Transverse colon (tissue), 4 donors: ENCODE measurements at places on chromosomes 13 and 19. TPM values are rescaled to one million over a fixed set of nuclear protein-coding genes. Genes with fewer than 3 reads are reported as not detected.
A peak's percentile ranks its signal among the peaks of the same experiment; 100 is the strongest.

GRCh38 chr13:113411216-113412023 is 41.9 kb downstream of the ADPRHL1 start:
- no peaks in the 10 kb centered on the region for H3K36me3 ChIP-seq
- no peak overlapping the region for H3K4me3 ChIP-seq
- peaks cover 7% of the 10 kb centered on the region for H3K4me1 ChIP-seq
- peak; percentile 52 for DNase-seq
- peak overlapping the region; percentile 66 for H3K27ac ChIP-seq

DNA sequence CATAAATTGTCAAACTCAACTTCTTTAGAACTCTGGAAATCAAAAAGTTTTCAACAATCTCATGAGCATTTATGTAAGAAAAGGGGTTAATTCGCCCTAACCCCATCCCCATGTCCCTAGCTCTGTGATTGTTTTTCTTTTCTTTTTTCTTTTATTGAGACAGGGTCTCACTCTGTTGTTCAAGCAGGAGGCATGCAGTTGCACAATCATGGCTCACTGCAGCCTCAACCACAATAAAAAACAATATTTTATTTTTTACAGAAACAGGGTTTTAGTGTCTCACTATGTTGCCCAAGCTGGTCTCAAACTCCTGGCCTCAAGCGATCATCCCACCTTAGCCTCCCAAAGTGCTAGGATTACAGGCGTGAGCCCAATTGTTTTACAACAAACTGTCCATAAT is 16.7 kb downstream of the VWA8 start:
- no peak for DNase-seq
- no peak overlapping the region for H3K27ac ChIP-seq
- H3K27me3 ChIP-seq: no peaks in the 10 kb centered on the region
- H3K36me3 ChIP-seq: no peaks in the 10 kb centered on the region
- no peak overlapping the region for H3K4me3 ChIP-seq

DNA sequence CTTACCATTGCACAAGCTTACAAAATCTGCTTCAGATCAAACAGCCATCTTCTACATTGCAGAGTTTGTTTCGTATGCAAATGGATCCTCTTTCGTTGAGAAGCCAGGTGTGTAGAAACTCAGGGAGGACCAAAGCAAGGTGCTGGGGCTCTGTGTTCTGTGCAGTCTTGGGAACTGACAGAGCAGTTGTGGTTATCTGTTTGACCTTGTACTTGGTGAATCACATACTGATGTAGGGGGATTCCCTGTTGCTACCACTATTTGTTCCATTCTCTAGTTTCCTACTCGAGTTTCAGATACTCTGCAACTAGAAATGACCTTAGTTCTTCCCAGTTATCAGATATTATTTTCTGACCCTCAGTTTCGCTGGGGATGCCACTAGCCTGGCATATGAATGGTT is 95.2 kb upstream of the CLDN10 start:
- no peak overlapping the region for H3K4me3 ChIP-seq
- H3K27me3 ChIP-seq: no peaks in the 10 kb centered on the region
- DNase-seq: no peak

GRCh38 chr19:40465025-40465556 is 454 bp downstream of the BLVRB start:
- H3K4me1 ChIP-seq: peaks cover 31% of the 10 kb centered on the region
- H3K27ac ChIP-seq: peak overlapping the region; percentile 93
- peaks cover 10% of the 10 kb centered on the region for H3K27me3 ChIP-seq
- DNase-seq: peak; percentile 63

DNA sequence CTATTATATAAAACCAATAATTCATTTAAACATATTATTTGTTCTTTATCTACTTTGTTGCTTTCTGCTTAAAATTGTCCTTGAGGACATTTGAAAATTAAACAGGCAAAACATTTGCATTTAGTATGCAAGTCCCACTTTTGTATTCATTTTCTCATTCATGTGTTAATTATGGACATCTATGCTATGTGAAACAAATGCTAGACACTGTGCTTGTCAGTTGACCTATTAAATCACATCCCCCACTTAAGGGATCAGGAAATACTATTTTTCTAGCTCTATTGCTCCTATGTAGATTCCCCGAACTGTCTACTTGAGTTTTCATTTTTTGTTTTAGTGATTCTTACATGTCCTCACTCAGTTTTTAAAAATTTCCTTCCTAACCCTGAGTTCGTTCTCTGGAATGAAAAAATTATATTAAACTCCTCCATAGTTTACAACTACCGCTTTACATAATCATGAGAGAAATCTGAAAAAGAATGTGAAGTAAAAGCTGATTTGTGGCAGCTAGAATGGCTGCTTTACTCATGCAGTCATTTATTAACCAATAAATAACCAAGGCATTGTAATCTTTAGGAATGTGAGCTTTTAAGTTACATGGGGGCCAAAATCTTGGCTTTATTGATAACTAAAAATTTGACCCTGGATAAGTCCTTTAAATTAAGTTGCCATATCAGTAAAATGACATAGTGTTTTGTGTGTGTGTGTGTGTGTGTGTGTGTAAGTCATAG is 188.5 kb downstream of the LIG4 start:
- DNase-seq: no peak
- no peaks in the 10 kb centered on the region for H3K36me3 ChIP-seq
- no peaks in the 10 kb centered on the region for H3K27me3 ChIP-seq
- H3K4me1 ChIP-seq: no peaks in the 10 kb centered on the region
- no peak overlapping the region for H3K27ac ChIP-seq

DNA sequence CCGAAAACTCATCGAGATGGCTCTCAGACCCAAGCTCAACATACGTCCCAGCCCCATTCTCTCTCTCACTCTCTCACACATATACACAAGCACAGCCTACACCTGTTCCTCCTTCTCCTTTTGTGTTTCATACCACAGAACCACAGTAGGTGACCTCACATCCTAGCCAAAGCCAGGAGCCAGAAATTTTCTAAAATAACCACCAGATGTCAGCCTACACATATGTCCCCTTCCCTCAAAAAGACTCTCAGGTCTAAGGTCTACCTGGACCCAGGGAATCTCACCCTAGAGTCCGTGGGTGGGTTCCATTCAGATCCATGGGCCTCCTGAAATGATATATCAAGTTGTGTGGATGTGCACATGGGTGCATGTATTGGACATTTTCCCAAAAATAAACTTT is 104.2 kb upstream of the IPO5 start:
- no peaks in the 10 kb centered on the region for H3K4me1 ChIP-seq
- H3K27ac ChIP-seq: no peak overlapping the region
- H3K27me3 ChIP-seq: no peaks in the 10 kb centered on the region
- no peak overlapping the region for H3K4me3 ChIP-seq
- DNase-seq: no peak
- H3K36me3 ChIP-seq: no peaks in the 10 kb centered on the region

PPP1R15A gene
- total RNA-seq: 109 TPM
